ENCODE measurements at places on chromosomes 6 and 20.

- DNase-seq, result no peak
Observed at GRCh38 chr20:4102381-4102780, 87.0 kb upstream of the RNF24 start.

DNA sequence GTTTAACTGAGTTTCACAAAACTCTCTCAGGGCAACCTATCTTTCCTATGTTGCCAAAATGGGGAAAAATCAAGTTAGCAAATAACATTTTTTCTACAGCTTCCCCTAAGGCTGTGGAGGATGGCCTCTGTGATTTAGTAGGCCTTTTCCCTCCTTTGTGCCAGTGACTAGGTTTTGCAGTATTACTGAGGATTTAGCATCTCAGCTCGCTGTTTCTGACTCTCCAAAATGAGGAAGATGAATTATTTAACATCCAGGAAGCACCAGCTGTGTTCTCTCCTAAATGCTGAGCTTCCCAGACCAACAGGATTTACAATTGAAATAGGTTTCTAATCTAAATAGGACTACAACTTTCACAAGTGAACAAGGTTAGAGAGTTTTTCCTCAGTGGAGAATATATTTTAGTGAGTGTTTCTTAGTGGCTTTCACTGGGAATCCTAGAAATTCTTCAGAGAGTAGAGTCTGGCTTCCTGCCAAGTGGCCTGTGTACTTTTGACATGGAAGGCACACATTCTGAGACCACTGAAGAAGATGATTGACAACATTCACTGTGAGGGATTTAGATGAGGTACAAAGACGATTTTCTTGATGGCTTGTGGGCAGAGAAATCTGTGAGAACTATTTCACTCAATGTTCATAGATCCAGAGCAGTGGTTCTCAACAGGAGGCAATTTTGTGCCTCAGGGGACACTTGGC, 62.4 kb downstream of the PTCHD4 start:
- no peak for DNase-seq

- DNase-seq, result no peak
Observed at GRCh38 chr6:131377112-131377705, 195.8 kb upstream of the ARG1 start.

DNA sequence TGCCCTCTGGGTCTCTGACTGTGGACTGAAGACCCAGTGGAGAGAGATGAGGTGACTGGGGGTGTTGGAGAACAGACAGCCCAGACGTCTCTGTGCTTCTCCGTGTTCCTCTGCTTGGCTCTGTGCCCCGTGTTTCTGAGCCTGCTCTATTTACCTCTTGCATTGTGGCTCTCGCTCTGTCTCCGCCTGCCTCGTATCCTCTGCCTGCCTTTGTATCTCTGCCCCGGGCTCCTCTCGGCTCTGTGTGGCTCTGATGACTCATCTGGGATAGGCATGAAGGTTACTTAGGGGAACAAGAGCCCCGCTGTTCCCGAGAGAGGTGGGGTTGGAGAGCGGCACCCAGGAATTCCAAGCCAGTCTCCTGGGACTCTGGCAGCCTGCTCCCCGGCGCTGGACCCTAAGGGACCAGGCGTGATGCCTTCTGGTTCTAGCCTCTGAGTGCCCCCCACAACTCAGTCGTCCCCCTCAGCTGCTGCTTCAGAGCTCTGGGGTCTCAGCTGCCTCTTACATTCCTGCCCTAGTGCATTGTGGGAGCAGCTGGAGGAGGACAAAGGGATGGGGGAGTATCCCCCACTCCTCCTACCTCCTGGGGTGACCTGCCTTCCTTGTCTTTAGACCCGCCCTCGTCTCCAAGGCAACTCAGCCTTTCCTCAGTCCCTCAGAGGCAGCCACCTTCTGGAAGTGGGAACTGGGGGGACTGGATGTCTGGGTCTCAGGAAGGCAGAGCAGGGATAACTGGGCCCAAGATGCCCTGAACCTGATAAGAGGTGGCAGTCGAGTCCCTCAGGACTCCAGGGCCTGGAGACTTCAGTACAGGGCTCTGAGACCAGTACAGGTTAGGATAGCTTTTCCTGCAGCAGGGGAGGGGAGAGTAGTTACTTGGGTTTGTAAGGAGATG, 1.9 kb downstream of the DDR1 start:
- peak; percentile 97 for DNase-seq

- DNase-seq, result no peak
Observed at GRCh38 chr20:19375395-19375794, 163.0 kb downstream of the SLC24A3 start.

DNA sequence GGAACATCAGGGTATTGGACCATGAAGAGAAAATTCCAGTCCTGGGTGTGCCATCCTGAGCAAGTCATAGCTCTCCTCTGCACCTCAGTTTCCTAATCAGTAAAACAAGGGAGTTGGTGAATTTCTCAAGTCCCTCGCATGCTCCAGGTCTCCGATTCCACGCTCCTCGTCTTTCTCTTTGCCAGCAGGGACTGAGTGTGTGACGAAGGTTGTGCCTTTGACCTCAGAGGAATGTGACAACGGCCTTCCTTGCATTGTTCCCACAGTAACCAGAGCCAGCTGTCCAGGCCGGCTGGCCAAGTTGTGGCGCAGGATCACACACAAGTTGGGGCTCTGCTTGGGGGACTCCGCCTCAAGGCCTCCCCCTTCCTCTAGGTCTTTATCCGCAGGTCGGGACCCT, 217.3 kb downstream of the ATXN1 start:
- DNase-seq, result peak; percentile 11

- DNase-seq, result peak; percentile 89
Observed at GRCh38 chr6:105994118-105994590, 92.0 kb upstream of the PRDM1 start.

GRCh38 chr6:101716810-101717209, 323.3 kb downstream of the GRIK2 start:
- DNase-seq, result no peak

DNA sequence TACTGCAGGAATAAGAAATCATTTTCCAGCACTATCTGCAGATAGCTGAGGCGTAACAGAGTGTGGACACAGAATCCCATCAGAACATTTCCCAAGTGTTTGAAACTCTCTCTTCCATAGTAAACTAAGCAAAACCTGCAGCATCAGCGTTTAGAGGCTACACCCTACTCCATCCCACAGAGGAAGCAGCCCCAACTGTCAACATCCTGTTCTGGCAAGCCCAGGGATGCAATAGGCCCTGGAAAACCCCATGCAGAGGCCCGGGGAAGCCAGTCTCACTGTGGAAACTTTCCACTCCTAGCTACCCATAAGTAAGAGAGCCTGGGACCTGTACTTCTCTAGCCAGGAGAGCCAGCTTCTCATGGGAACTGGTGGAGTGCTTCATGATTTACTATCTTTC, 129.4 kb downstream of the LY86 start:
- DNase-seq, result no peak

- DNase-seq, result no peak
Observed at GRCh38 chr6:96460052-96460700, 61.4 kb upstream of the UFL1 start.

DNA sequence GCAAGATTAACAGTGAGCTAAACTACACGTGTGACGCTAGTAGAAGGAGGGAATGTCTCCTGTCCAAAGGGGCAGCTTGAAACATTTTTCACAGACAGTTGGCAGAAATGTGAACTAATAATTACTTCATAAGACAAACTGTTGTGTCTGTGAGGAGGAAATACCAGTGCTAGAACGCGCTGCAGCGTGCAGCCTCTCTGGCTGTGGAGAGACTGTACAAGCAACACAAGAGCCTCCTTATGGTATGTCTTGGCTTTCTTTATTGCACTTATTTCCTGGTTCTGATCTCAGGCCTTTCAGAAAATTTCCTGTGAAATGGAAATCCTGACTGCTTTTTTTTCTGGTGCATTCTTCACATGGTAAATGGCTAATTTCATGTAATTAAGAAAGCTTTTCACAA, 25.3 kb upstream of the TIAM2 start:
- no peak for DNase-seq

DNA sequence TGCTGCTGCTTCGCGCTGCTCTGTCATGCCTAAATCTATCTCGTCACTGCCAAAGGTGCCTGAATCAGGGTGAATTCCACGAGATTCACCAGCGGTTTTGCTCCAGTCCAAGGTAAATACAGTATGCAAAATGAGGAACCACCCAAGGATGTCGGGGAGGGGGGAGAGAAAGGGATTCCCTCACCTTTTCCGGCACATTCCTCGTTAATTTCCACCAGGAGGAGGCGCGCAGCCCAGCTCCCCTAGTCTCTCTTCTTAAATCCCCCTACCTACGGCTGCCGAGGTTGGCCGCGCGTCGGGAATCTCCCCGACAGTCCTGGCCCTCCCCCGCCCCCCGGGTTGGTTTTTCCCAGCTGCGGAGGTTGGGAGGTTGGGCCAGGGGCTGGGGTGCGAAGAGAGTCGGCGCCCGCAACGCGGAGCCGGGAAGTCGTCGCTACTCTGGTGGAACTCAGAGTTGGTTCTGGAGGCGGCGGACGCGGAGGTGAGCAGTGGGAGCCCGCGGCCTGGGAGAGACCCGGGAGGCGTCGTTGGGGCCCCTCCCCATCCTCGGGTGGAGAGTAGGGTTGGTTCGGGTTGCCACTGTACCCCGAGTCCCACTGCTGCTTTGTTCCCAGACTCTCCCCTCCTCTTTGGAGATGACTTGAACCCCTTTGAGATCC, at the start of gene TPBG:
Gene TPBG (plus strand): TSS at position 390 of the 659 bp plus-strand sequence. CDS start 1,145 bp downstream, outside the sequence.
- DNase-seq, result peak; percentile 94

DNA sequence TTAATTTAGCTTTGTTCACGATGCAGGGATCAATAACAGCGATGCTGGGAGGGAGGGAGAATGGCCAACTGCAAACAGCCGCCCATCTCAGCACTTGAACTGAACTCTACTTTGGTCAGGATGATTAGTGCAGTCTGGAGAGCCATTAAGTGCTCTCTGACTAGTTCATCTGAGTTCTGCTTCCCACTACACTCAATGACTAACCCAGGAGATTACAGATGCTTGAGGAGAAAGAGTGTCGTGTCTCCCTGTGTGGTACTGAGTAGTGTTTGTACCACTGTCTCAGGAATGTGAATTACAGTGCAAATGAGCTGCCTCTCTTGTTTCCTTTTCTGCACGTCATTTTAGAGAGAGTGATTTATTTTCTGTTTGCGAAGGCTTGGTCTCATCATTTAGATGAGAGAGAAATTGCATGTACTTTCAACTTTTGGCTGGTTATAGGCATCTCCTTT, 23.5 kb downstream of the CARMIL1 start:
- DNase-seq, result peak; percentile 71

- peak; percentile 93 for DNase-seq
Observed at GRCh38 chr20:47677635-47678453, 107.4 kb downstream of the SULF2 start.

DNA sequence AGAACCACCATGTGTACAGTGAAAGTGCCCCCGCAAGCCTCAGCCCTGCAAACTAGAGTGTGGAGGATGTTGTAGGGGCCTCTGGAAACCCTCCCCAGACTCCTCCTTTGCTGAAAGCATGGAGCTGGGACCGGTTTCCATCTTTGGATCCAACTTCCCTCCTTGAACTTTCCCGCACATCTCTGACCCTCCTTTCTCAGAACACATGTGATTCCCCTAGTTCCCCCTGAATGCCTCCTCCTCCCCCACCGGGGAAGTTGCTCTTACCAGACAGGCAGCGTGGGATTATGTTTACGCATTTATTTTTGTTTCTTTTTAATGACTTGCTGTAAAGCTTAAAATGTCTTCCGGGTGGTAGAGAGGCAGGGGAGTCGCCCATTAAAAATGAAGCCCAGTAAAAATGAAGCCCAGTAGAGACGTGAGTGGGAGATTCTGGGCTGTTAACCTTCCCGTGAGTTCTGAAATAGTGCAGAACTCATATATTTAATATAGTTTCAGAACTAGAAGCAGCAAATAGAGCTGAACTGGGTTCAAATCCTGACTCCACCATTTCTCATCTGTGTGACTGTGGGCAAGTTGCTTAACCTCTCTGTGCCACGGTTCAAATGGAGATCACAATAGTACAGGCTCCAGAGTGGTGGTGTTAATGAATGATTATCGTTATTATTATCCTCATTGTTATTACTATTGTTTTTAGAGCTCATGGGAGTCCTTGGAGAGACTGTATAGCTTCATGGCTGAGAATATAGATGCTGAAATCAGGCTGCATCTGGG, 8.0 kb upstream of the PTPN1 start:
- DNase-seq, result no peak

GRCh38 chr6:24987446-24988115, 51.8 kb upstream of the RIPOR2 start:
- no peak for DNase-seq

DNA sequence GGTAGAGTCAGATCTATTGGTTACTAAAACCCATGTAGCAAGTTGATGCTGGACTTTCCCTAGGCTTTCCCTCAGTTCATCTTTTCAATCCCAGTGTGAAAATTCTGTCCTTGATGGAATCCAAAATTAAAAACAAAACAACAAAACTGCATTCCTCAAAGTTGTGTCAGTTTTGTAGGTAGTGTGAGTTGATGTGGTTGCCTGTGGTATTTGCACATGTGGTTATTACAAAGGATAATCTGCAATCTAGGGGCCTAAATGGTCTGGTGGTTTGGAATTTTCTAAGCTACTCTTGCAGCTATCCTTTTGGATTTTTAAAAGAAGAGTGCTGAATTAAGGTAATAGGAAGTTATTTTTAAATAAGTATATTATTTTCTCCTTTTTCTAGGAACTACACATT, 132.2 kb upstream of the SCGN start:
- no peak for DNase-seq

DNA sequence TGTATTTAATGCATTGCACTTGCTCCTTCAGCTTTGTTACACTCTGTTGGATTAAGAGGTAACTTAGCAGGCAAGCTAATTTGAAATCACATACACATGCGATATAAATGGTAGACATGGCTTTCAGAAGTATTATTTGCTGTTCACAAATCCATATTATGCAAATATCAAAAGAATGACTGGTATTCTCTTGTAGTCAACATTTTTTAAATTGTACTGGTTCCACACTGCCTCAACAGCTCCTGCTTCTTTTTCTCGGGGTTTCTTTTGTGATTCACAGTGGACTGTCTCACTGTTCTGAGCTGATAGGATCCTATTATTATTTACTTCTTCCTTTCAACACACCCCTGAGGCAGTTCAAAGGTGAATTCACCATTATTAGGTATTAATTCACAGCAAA, 927.4 kb downstream of the KIF16B start:
- DNase-seq, result no peak

DNA sequence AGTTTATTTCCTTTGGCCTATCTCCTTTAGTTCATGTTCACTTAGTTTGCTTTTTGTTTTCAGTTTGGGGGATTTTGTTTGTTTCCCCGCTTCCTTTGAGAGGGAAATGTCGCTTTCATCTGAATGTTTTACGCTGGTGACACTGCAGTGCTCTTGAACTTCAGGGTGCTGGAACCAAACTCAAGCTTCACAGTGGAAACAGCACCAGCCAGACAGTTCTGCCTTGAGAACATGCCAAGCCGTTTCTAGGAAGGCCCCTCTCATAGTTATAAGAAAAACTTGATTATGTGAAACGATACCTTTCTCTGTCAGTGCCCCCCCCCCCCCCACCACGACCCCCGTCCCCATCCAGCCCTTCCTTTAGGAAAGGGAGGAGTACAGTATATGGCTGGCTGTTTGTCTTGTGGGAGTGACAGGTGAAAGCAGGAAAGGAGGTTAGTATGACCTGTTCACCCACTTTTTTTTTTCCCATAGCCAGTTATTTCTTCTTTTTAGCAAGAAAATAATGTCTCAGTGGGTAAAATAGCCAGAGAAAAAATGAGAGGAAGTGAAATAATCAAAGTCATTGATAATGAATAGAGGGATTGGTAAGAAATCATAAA, 130.1 kb downstream of the LRRC1 start:
- DNase-seq, result no peak

GRCh38 chr6:47674673-47675072, 23.7 kb upstream of the ADGRF4 start:
- DNase-seq, result no peak

- no peak for DNase-seq
Observed at GRCh38 chr6:8137529-8137939, 35.2 kb upstream of the EEF1E1 start.

Measured in osteoblast (primary cell).